Fibroblast of the conjunctiva (primary cell): ENCODE measurements at places on chromosomes 2 and 18.

- DNase-seq: no peak
These were observed 112.8 kb downstream of the NBAS start for GRCh38 chr2:15448250-15448839.

DNA sequence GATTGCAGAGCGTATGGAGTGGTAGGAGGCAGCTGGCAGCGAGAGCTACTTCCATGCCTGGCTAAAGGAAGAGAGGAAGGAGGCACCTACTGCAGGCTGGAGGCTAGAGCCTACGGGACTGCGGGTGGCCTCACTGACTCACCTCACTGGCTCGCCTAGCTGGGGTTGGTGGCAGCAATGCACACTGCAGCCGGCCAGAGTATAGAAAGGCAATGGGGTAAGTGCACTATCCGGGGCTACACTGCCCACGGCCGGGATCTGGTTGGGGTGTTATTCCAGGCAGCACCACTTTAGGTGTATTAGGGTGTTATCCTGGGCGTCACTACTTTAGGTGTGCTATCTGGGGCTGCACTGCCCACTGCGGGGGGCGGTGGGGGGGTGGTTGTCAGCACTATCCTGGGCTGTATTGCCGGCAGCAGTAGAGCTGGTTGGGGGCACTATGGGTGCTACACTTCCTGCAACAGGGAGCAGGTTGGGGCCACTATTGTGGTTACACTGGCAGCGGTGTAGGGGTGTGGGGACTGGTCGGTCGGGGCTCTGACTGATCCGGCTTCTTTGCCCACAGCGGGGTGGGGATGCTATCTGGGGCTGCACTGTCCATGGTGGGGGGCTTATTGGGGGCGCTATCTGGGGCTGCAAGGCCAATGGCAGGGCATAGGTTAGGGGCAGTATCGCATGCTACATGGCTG lies 33.3 kb upstream of the ANKRD62 start:
- no peak for DNase-seq

DNA sequence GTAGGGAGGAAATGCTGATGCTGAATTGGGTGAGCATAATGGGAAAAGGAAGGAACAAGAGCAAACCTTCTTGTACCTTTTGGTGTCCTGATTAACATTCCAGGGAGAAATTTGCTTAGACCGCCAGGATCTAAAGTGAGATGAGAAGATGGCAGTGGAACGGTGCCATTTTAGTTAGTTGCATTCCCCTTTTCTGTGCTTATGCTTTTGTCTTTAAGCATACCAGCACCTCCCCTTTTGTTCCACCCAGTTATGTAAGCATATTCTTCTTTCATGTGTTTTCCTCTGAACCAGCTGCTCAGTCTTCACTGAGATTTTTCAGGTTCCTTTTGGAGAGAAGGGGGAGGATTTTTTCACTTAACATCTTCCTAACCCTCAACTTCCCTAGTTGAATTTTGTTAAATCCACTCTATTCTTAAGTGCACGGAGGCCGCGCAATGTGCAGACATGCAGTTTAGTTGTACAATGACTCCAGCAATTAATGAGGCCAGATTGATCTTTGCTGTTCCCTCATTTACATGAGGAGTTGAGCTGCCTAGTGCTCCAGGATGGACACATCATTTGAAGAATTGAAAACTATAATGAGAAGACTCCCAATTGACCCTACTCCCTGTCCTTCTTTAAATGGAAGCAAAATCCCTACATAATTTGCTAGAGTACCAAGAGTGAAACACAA lies 73.9 kb downstream of the MAP4K4 start:
- no peak for DNase-seq

DNA sequence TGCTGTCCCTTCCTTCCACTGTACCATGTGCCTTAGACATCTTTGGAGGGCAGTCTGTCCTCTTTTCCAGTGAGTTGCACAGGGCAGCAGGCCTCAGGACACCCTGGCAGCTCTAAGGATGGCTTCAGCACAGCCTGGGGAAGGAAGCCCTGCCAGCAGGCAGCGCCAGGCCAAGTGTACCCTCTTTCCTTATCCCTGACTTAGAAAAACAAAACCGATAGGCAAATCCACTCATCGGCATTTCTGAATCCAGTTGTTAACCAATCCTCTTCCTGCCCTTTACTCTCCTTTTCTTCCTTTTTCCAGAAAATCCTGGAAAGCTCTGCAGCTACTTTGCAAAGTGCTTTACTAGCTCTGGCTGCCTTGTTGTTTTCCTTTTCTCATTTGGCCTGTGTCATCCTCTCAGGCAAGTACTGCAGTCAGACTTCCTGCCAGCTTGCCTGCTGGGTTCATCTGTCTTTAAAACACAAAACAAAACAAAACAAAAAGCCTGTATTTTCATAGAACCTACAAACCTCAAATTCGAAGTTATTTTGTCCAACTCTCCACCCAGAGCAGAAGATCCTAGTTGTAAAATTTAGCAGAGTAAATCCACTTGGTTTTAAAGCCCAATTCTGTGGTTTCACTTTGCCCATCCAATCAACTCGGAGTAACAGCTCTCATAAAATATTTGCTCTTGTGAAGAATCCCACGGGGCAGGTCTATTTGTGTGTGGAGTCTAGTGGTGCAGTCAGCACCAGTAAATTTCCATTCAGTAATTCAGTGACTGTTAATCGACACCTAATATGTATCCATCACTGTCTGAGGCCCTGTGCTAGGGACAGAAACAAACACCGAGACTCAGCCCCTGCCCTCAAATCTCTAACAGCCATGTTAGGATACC lies 45.2 kb downstream of the PCBP1 start:
- peak; percentile 42 for DNase-seq

GRCh38 chr18:28127763-28128658 lies 48.9 kb downstream of the CDH2 start:
- no peak for DNase-seq

DNA sequence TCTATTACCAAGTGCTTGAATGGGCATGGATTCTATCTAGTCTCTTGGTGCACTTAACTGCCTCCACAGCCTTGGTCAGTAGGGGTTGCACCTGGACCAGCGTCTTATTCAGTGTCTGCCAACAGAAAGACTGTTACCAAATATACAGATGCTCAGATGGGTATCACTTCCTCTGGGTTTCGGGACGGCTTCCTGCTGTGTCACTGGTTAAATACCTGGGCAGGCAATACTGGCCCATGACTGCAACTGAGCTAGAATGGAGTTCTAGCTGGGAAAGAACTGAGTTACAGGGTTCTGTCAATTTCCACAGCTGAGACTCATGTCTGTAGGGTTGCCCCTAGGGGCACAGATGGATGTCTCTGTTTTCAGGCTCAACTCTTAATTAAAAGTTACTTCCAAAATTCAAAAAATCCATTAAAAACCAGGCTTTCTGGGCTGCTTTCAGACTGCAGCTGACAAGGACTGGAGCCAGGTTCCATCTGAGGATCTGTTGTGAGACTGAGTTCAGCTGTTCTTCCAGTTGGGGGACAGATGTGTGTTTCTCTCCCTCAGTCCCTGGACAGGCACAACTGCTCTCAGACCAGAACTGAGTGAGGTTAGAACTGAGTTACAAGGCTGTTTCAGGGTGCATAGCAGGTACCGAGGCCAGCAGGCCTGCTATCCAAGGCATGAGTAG lies 789.6 kb upstream of the SLC8A1 start:
- DNase-seq: no peak

DNA sequence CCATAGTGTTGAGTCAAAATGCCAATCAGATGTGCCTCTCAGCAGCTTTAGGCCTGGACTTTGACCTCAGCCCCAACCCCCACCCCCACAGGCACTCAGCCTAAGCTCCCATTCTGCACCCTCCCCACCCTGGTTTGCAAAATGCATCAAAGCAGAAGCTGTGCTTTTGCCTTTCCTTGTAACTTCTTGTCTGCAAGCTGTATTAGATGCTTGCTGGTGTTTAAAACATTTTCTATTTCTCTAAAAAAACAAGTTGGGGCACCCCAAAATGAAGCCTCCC lies 26.6 kb upstream of the STEAP3 start:
- no peak for DNase-seq

- peak; percentile 13 for DNase-seq
These were observed 156.3 kb downstream of the SUCLG1 start for GRCh38 chr2:84302513-84303412.

DNA sequence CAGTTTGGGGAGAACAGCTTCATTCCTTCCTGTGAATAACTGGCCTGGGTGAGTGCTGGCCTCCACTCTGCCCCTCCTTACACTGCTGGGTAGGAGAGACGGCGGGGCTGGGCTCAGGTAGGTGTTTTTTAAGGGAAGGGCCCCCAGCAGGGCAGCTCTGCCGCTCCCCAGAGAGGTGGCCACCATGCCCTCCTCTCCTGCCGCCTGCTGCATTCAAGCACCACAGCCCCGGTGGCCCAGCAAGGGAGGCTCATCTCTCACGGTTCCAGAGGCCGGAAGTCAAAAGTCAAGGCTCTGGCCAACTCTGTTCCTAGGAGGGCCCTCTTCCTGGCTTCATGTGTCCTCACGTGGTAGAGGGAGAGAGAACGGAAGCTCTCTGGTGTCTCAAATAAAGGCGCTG lies 81.1 kb downstream of the SH3BP4 start:
- no peak for DNase-seq

DNA sequence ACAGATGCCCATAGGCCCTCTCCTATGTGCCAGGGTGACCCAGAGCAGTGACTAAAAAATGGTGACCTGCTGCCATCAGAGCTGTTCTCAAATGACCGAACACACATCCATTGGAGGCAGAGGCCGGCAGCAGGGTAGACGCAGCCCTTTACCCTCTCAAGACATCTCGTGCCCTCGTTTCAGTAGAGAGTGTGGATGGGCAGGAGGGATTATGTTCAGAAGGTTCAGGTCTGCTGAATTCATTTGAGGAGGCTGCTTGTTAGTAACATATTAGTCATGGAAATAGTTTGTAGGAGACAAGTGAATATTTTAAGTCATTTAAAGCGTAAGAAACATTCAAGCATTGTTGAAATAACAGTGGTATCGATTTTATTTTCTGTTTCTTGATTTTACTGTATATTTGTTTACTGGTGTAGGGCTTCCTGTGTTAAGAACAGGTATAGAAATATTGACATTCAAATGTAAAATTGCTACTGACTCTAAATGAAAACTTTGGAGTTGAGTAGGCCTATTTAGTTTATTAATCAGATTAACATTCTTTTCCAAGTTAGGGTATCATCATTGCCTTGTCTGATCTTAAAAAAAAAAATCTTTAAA lies 82.6 kb downstream of the ZNF532 start:
- DNase-seq: no peak

GRCh38 chr2:37167636-37168180 lies 10.9 kb upstream of the EIF2AK2 start:
- no peak for DNase-seq

GRCh38 chr18:10760986-10761385 lies 235.2 kb downstream of the NAPG start:
- no peak for DNase-seq

- DNase-seq: no peak
These were observed 309.3 kb downstream of the GBX2 start for GRCh38 chr2:235858881-235859280.

- DNase-seq: no peak
These were observed 136.4 kb upstream of the COPS8 start for GRCh38 chr2:236949089-236949905.

GRCh38 chr18:22283397-22283796 lies 114.0 kb downstream of the GATA6 start:
- DNase-seq: no peak

DNA sequence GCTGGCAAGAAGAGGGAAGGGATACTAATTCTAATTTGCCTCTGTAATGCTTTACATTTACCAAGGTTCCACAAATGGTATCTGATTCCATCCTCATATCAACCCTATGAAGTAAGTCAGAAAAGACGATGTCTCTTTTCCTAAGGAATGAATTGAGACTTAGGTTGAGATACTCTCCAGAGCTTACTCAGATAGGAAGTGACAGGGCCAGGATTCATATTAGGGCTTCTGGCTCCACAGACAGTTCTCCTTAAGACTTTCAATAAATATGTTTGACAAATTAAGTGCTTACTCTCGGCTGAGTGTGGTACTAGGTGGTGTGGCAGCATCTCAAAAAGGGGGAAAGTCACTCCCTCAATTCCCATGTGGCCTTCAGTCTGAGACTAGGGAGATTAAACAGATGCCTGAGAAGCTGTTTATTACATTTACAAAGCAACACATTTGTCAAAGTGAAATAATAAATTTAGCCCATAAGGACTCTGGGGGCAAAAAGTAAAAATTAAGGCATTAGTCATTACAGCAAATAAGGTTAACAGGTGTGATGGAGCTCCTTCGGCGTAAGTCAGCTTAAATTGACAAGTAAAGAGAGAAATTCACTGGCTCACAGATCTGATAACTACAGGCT lies 14.2 kb downstream of the CDK15 start:
- DNase-seq: no peak

DNA sequence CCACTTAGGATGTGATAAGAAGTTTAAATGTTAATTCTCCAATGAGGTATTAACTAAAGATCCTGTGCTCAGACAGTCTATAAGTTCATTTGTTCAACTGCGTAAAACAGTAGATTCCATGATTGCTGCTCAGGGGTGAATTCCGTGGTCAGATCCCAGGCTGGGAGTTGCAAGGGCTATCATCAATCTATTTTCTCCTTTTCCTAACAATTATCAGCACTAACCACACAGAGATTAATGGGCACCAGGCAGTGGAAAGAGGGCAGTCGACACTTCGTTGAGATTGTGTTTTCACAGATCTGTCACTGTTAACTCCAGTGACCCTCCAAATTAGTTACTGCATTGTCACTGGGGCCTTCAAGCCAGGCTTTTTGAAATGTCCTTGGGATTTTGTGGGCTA lies 154.1 kb upstream of the SPRED2 start:
- DNase-seq: no peak

DNA sequence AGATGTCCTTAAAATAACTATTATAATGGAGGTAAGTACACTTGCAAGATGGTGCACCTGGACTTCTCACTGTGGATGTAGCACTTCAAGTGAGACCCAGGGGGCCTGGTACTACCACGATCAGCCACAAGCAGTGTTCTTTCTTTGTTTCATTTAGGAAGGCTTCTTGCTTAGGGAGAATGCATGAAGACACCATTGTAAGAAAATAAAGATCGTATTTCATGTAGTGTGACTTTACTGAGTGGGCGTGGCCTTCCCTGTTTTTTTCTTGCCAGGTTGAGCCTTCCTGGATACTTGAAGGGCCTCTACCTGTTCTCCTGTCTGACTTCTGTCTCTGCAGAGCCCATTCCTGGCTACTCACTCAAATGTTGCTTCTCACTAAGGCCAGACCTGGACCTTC lies 615.6 kb upstream of the SOX11 start:
- DNase-seq: no peak

GRCh38 chr2:68974251-68974650 lies at the start of gene GKN1:
Gene GKN1 (plus strand): TSS chr2:68974636. CDS start chr2:68974678, 42 bp downstream.
- no peak for DNase-seq

DNA sequence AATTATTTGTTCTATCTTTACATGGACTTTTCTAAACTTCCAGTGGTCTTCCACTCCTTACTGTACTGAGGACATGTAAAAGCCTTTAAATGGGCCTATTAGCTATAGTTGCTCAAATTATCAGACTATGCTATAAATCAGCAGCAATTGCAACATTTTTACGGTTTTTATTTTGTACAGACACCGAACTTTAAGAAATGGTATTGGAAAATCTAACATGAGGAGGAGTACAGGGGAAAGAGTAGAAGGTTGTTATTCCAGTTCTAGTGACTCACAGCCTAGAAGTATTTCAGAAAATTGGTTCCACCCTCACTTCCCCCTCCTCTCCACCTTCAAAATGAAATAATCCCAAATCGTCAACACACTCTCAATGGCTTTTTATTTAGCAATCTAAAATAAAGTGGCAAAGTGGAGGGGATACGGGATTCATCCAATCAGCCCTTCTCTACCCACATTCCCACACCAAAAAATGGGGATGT lies 1.1 kb downstream of the NCKAP1 start:
- DNase-seq: no peak
